ENCODE measurements at places on chromosomes 4 and X. TPM values are rescaled to one million over a fixed set of nuclear protein-coding genes. Genes with fewer than 3 reads are reported as not detected.

The UGT2A1 gene
- not detected for total RNA-seq

The HEPH gene
- 23.8 TPM for total RNA-seq

The MMRN1 gene
- total RNA-seq: 3.8 TPM

The FAM114A1 gene
- 16.7 TPM for total RNA-seq

The BEND2 gene
- not detected for total RNA-seq

The LDB2 gene
- 31.3 TPM for total RNA-seq

The DCAF12L1 gene
- not detected for total RNA-seq

The SEC24B gene
- 31.8 TPM for total RNA-seq

The SHROOM4 gene
- 15.0 TPM for total RNA-seq

The LUZP4 gene
- total RNA-seq: not detected

The CSTF2 gene
- 11.6 TPM for total RNA-seq

The DUSP21 gene
- not detected for total RNA-seq

The ZAR1 gene
- not detected for total RNA-seq

The PFKFB1 gene
- 0.19 TPM for total RNA-seq

GRCh38 chrX:132689612-132690563 is 201.1 kb upstream of the MBNL3 start:
- no peak for DNase-seq
- H3K27me3 ChIP-seq: no peaks in the 10 kb centered on the region
- no peak overlapping the region for H3K27ac ChIP-seq
- no peaks in the 10 kb centered on the region for H3K4me1 ChIP-seq
- H3K4me3 ChIP-seq: no peak overlapping the region

- H3K27me3 ChIP-seq: no peaks in the 10 kb centered on the region
- H3K4me3 ChIP-seq: no peak overlapping the region
- no peaks in the 10 kb centered on the region for H3K4me1 ChIP-seq
Observed at GRCh38 chr4:167779864-167780263, 312.5 kb upstream of the ANXA10 start.

DNA sequence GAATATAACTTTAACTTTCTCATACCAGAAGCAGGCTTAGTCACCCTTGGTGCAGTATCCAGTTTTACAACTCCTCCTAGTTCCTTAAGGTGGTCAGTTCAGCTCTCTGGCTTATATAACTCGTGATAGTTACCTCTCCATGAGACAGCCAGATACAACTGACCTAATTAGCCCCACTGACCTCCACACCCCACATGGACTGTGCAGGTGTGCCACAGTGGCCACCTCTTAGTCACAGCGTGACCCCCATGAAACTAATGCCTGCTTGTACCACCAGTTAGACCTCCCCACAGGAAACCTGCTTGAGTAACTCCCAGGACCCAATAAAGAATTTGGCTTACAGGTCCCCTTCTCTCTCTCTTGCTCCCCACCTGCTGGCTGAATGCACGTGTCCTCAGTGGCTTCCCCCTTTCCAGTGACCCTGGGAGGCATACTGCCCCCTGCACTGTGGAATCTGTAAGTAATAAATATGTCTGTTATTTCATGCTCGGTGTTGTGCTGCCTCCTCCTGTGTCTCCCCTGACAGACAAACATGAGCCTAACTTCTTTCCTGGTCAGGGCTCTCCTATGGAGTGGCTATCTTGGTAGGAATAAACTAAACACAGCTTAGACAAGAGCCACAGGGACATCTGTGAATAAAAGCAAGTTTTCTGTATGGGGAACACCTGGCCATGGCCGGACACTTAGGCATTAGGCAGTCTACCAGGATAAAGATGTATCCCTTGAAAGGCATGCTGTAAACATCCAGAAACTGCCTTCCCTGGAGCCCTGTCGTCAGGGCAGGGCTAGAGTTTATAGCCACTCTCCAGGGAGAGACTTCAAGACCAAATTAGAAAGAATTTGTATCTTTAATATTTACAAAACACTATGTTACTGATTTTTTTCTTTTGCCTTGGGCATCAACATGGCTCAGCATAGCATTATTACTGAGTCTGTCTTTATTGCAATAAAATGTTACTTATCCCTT is 209.7 kb upstream of the BOD1L1 start:
- peaks cover 21% of the 10 kb centered on the region for H3K4me1 ChIP-seq
- no peak overlapping the region for H3K4me3 ChIP-seq
- H3K27me3 ChIP-seq: no peaks in the 10 kb centered on the region
- H3K27ac ChIP-seq: no peak overlapping the region
- DNase-seq: no peak
- H3K36me3 ChIP-seq: no peaks in the 10 kb centered on the region

DNA sequence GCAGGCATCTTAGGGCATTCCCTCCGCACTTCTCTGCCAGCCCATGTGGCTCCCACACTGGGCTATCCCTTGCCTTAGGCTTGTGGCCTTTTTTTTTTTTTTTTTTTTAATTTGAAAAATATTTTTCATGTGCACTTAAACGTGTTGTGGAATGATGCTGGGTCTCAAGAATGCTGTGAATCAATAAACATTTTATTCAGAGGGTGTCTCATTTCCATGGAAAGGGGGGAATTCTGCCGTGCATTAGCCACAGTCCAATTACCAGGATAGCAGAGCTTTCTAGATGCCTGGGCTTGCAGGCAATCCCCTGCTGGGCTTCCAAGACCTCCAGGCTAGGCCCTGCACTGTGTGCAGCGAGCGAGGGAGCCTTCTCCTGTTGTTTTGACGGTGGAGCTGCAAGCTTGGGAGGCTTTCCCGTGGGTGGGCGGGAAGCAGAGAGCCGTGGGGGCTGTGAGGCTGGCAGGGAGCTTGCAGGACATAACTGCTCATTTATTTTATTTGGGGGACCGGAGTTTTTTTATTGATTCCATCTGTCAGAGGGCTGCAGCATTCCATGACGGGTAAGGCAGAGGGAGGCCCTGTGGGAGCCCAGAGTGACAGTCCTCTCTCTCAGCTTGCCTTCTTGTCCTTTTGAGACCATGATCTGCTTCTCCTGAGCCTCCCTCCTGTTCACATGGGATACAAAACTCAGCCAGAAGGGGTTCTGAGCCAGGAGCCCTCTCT is 2.6 kb upstream of the CPZ start:
- no peak for DNase-seq
- H3K27me3 ChIP-seq: peaks cover 84% of the 10 kb centered on the region
- H3K4me3 ChIP-seq: no peak overlapping the region
- H3K27ac ChIP-seq: no peak overlapping the region

GRCh38 chr4:120960656-120961267 is 38.2 kb upstream of the PRDM5 start:
- H3K36me3 ChIP-seq: no peaks in the 10 kb centered on the region
- no peak overlapping the region for H3K4me3 ChIP-seq
- H3K4me1 ChIP-seq: no peaks in the 10 kb centered on the region
- H3K27ac ChIP-seq: no peak overlapping the region

GRCh38 chr4:37082912-37083311 is 161.6 kb upstream of the NWD2 start:
- no peaks in the 10 kb centered on the region for H3K4me1 ChIP-seq
- no peak overlapping the region for H3K4me3 ChIP-seq
- no peaks in the 10 kb centered on the region for H3K36me3 ChIP-seq

DNA sequence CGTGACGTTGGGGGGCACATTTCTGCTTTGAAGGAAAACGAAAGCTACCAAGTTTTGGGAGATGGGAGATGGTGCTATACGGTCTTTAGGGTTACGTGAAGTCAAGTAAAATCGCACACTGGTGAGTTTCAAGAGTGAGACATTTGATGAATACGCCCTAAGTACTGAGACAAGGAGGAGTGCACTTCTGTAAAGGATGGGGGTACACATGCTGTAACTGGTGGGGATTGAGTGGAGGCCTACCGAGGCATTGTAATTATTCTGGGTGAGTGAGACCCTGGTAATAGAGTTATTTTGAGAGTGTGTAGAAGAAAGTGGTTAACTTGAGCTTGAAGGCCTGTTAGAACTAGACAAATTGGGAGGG is 536 bp downstream of the SH3BGRL start:
- no peak for DNase-seq
- peaks cover 7% of the 10 kb centered on the region for H3K4me1 ChIP-seq
- H3K36me3 ChIP-seq: no peaks in the 10 kb centered on the region
- peak overlapping the region; percentile 82 for H3K27ac ChIP-seq
- no peaks in the 10 kb centered on the region for H3K27me3 ChIP-seq

- peak overlapping the region; percentile 88 for H3K27ac ChIP-seq
- H3K4me3 ChIP-seq: peak overlapping the region; percentile 80
- DNase-seq: no peak
- H3K27me3 ChIP-seq: no peaks in the 10 kb centered on the region
- no peaks in the 10 kb centered on the region for H3K36me3 ChIP-seq
- H3K4me1 ChIP-seq: peaks cover 5% of the 10 kb centered on the region
Observed at GRCh38 chr4:75673959-75674328, 733 bp upstream of the G3BP2 start.

- no peaks in the 10 kb centered on the region for H3K4me1 ChIP-seq
- no peak for DNase-seq
- no peaks in the 10 kb centered on the region for H3K36me3 ChIP-seq
- H3K4me3 ChIP-seq: no peak overlapping the region
- H3K27ac ChIP-seq: no peak overlapping the region
Observed at GRCh38 chr4:80134936-80135701, 62.1 kb upstream of the ANTXR2 start.

GRCh38 chr4:153093802-153094201 is 110.4 kb upstream of the TRIM2 start:
- no peak overlapping the region for H3K27ac ChIP-seq
- no peak overlapping the region for H3K4me3 ChIP-seq
- H3K36me3 ChIP-seq: no peaks in the 10 kb centered on the region
- H3K4me1 ChIP-seq: no peaks in the 10 kb centered on the region
- no peak for DNase-seq

GRCh38 chr4:89439533-89439932 is 131.9 kb upstream of the GPRIN3 start:
- no peaks in the 10 kb centered on the region for H3K36me3 ChIP-seq
- no peaks in the 10 kb centered on the region for H3K27me3 ChIP-seq
- no peak overlapping the region for H3K4me3 ChIP-seq
- no peaks in the 10 kb centered on the region for H3K4me1 ChIP-seq

DNA sequence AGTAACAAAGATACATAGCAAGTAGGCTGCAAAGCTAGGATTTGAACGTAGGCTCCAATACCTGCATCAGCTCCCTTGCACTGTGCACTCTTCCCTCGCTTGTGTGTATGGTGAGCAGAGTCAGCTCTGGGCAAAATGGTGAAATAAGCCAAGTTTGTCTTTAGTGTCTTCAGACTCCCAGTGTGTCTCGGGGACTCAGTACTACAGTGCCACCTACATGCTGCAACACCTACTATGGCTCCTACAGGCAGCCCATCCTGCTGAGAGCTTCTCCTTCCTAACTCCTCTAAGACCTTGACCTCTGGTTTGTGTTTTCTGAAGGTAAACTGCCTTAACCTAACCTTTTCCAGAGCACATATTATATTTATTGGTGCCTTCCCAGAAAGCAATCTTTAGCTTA is 42.5 kb downstream of the RTL9 start:
- H3K27ac ChIP-seq: no peak overlapping the region
- H3K4me3 ChIP-seq: no peak overlapping the region
- DNase-seq: no peak
- H3K36me3 ChIP-seq: no peaks in the 10 kb centered on the region

- H3K27me3 ChIP-seq: no peaks in the 10 kb centered on the region
- H3K27ac ChIP-seq: no peak overlapping the region
- no peak for DNase-seq
- no peak overlapping the region for H3K4me3 ChIP-seq
- H3K36me3 ChIP-seq: peaks cover 45% of the 10 kb centered on the region
Observed at GRCh38 chrX:150616179-150616862, 47.9 kb downstream of the MTM1 start.

GRCh38 chrX:130084631-130085237 is 25.6 kb downstream of the ELF4 start:
- no peaks in the 10 kb centered on the region for H3K36me3 ChIP-seq
- H3K4me3 ChIP-seq: no peak overlapping the region
- no peaks in the 10 kb centered on the region for H3K4me1 ChIP-seq
- peak overlapping the region; percentile 39 for H3K27ac ChIP-seq
- no peak for DNase-seq
